Fibroblast of the aortic adventitia (primary cell): ENCODE measurements at places on chromosomes 4 and X.

- no peak for DNase-seq
Measured at GRCh38 chrX:50536955-50537354, 66.3 kb upstream of the DGKK start.

DNA sequence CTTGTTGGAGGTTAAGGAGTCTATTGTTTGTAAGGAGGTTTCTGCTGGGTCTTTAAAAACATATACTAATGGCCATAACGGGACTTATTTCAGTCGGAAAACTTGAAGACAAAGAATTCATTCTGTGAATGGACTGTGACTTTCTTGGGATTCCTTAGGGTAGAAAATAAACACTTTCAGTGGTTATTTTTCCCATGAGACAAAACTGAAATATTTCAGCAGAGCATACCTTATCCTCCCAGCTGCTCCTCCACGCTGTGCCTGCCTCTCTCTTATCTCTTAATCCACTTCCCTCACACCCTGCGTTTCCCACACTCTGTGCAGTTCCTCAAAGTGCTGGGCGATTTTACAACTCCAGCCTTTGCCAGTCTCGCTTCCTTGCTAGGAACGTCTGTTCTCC lies 47.1 kb upstream of the SORBS2 start:
- DNase-seq = no peak

- no peak for DNase-seq
Measured at GRCh38 chr4:3677748-3678070, 88.5 kb upstream of the ADRA2C start.

GRCh38 chr4:121877041-121877773 lies 6.9 kb upstream of the BBS7 start:
- no peak for DNase-seq

GRCh38 chr4:52312722-52313121 lies 261.6 kb downstream of the SPATA18 start:
- DNase-seq = no peak

DNA sequence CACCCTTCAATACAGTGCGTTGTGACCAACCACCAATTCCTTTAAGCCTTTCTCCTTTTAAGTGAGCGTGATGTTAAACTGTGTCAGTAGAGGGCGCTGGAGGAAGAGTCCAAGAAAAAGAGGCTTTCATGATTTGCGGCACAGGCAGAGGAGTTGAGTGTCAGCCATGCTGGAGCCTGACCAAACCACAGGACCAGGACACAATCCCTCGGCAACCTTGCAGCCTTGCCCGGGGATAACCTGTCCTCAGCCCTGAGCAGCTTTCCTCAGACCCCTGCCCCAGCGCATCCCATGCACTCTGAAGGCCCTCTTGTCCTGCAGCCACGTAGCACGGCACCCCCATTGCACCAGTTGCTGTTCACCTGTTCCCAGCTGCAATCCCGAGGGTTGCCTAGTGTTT lies 53.5 kb upstream of the SMIM31 start:
- no peak for DNase-seq

DNA sequence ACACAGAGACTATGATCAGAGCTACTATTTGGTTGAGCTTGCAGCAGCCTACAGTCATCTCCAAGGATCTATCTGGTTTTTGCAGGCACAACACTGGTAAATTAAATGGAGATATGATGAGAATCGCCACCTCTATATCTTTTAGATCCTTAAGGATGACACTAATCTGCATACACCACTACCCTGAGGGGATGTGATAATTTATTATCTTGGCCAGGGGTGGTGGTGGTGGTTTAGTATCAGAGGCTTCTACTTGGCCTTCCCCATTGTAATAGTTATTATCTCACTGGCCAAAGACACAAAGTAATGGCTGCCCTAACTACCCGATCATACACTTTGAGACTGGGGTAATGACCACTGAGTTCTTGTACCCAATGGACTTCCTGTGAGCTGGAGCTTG lies 21.2 kb downstream of the CCDC160 start:
- no peak for DNase-seq

GRCh38 chr4:88107406-88108107 lies 50.9 kb downstream of the ABCG2 start:
- peak; percentile 47 for DNase-seq

DNA sequence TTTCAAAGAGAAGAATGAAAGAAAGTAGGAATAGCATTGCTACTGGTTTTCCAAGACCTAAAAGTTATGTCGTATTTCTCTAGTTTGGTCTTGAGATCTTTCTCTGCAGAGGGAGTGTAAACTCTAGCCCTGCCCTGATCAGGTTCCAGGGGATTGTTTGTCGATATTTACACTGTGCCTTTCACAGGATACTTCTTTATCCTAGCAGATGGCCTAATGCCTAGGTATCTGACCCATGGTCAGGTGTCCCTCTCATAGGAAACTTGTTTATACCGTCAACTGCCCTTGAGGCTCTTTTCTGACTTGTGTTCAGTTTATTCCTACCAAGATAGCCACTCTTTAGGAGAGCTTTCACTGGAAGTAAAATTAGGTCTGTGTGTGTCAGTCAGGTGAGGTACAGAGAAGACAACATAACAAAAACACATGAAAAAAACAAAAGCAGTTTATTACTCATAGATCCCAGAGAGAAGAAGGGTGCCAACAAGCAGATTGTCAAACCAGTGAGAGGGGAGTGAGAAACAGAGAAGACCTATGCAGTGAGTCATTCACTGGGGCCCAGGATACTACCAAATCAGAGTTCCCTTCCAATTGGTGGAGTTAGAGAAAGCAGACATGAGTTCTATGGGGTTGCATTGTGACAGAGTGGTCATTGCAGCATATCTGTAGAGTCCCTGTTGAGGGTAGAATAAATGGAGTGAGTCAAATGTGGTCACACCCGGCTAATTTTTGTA lies 40.6 kb upstream of the THOC2 start:
- DNase-seq = no peak

DNA sequence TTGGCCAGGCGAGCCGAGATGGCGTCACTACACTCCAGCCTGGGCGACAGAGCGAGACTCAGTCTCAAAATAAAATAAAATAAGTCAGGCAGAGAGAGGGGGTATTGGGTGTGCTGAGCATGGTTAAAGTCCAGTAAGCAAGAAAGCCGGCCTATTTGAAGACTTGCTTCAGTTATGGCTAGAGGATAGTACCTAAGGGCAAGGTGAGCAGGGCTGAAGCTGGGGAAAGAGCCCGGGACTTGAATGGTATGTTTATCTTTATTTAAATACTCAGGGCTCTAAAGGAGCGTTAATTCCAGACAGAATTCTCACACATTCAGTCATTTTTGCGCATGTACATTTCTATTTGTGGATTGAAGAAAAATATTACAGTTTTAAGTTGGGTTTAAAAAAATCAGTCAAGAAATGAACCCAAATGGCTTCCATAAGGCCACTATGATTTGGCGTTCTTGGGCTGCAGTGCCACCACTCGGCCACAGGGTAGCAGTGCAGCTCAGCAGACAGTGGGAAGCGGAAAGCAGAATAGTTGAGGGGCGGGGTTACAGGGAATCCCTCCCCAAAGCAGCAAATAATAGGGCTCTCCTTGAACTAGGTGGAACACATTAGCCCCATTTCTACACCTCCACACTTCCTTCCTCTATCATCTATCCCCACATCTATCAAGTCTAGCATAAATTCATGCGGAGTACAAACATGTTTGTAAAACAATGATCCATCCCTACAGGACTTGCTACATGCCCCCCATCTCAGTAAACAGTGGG lies 37.2 kb upstream of the SH3D19 start:
- peak; percentile 87 for DNase-seq

GRCh38 chr4:109195646-109196045 lies 106.8 kb downstream of the COL25A1 start:
- no peak for DNase-seq

DNA sequence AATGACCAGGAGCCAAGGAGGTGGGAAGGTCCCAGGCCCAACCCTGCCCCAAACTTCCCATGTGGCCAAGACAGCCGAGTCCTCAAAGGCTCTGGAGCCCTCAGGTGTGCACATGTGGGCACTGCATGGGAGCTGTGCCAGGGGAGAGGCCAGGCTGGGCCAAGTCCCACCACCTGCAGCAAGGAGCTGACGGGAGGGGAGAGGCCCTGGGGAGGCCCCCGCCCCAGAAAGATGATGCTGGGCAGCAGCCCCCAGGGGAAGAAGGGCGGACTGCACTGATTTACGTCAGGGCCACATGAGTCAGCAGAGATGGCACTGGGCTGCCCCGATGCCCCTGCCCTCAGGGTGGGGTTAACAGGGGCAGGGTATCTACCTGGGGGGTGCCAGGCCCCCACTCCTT lies 1.4 kb downstream of the L1CAM start:
- no peak for DNase-seq

- DNase-seq = no peak
Measured at GRCh38 chr4:10662937-10663336, 21.6 kb downstream of the CLNK start.

DNA sequence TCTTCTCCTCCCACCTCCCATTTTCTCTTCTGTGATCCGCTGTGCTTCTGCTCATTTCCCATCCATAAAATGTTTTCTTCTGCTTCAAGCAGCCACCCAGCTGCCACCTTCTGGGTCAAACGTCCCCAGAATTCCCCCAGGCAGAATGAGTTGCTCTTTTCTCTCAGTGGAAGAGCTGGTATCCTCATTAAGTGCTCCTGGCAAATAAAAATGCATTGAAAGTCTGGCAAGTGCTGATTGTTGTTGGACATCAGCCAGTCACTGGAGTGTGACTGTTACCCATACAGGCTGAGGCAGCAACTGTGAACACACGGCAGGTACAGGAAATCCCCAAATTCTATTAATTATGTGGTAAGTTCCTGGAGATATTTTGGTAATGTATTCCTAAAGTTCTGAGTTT lies 52.6 kb downstream of the LIMCH1 start:
- DNase-seq = no peak

- DNase-seq = no peak
Measured at GRCh38 chr4:151807220-151807619, 46.4 kb upstream of the GATB start.
